Large intestine (tissue), 12 donors: ENCODE measurements at places on chromosomes 4 and X.

GRCh38 chrX:24498181-24498580 is 33.1 kb downstream of the PDK3 start:
- no peak for DNase-seq

GRCh38 chrX:96692454-96692853 is 7.8 kb downstream of the DIAPH2 start:
- DNase-seq = no peak

DNA sequence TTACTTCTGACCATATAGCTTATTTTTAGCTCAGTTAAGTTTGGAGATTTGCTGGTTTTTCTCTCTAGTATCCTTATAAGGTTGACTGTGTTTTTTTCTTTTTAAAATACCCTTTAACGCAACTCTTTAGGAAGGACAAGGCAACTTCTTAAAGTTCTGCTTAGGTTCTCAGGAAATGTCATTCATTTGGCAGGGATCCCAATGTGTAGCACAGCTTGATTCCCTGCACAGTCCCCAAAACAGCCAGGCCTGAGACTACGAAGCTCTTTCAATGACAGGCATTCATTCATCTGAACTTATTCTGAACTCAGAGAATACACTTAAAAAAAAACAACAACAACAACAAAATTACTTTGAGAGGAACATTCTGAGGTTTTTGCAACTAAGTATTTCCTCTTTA is 1765.8 kb downstream of the PCDH7 start:
- DNase-seq = no peak

GRCh38 chr4:121927948-121928347 is 23.9 kb downstream of the TRPC3 start:
- DNase-seq = no peak

GRCh38 chr4:3257103-3257555 is 8.2 kb downstream of the MSANTD1 start:
- no peak for DNase-seq

- DNase-seq = no peak
Observed at GRCh38 chrX:24965372-24965771, 50.4 kb downstream of the ARX start.

DNA sequence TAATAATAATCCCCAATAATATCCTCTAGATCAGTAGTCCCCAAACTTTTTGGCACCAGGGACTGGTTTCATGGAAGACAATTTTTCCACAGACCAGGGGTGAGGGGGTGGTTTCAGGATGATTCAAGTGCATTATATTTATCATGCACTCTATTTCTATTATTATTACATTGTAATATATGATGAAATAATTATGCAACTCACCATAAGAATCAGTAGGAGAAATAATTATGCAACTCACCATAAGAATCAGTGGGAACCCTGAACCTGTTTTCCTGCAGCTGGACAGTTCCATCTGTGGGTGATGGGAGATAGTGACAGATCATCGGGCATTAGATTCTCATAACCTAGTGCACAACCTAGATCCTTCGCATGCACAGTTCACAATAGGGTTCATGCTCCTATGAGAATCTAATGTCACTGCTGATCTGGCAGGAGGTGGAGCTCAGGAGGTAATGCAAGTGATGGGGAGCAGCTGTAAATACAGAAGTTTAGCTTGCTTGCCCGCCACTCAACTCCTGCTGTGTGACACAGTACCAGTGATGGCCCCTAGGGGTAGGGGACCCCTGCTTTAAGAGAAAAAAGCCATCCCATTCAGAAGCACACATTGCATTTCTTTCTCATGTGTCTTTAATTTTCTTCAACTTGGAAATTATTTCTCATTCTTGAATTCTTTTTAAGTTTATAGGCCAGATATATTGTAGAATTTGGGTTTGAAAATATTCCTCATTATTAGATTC is 16.0 kb upstream of the SH3RF1 start:
- no peak for DNase-seq

DNA sequence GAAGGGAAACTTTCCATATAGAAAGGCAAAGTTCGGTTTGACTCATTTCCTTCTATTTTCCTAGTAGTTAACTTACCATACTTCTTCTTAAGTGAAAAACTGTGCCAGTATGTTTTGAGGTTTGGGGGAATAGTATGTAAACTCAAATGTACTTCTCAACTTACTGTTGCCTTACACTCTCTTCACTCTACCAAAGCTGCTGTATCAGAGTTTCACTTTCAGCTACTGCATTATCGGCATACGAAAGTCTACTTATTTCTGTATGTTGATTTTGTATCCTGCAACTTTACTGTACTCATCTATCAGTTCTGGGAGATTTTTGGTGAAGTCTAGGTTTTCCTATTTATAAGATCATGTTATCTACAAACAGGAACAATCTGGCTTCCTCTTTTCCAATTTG is 932.7 kb downstream of the FAT4 start:
- DNase-seq = no peak

DNA sequence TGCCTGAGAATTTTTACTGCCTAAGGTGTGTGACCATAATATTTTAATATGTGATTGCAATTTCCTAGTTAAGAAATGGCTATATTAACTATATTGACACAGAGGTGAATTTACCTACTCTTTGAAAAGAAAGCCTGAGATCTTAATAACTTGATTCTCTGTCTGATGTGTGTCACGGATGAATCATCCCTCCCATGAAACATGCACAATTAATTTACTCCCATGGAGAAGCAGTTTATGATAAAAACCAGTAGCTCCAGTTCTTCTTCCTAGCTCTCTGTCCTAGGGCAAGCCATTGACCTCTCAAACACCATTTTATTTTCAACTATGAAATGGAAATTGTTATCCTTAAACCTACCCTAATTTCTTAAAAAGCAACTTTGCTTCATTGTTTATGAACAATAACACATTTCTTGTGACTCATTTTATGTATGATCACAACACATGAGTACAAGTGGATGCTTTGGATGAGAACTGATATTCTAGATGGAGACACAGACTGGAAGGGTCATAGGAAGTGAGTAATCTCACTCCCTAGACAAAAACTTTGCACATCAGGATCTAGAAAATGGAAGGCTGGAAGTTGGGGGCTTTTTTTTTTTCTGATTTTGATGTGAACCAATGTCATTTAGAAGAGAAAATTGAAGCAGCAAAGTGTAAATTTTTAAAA is 438.3 kb downstream of the GPAT3 start:
- no peak for DNase-seq

- no peak for DNase-seq
Observed at GRCh38 chr4:73540826-73541225, 59.3 kb downstream of the AFM start.
